Kidney (tissue), 22 donors: ENCODE measurements at places on chromosomes 3 and 15.

DNA sequence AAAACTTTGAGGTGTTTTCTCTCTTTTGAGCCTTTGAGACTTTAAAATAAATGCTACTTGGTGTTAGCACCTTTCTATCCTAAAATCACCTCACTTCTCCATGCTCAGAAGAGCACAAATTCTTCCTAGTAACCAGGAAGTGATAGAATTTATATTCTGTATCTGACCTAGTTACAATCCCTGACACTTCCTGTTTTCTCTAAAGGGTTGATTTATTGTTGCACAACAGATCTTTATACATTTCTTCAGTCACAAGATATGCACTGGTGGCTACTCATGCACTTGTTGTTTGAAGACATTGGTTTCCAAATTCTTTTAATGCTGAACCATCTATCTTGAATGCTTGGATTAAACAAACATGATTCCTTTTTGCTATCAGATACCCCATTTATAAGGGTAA lies 47.2 kb upstream of the CNTN3 start:
- no peak overlapping the region for H3K4me3 ChIP-seq
- H3K4me1 ChIP-seq, result no peaks in the 10 kb centered on the region
- no peak overlapping the region for H3K27ac ChIP-seq
- DNase-seq, result no peak
- H3K36me3 ChIP-seq, result no peaks in the 10 kb centered on the region
- no peaks in the 10 kb centered on the region for H3K27me3 ChIP-seq

DNA sequence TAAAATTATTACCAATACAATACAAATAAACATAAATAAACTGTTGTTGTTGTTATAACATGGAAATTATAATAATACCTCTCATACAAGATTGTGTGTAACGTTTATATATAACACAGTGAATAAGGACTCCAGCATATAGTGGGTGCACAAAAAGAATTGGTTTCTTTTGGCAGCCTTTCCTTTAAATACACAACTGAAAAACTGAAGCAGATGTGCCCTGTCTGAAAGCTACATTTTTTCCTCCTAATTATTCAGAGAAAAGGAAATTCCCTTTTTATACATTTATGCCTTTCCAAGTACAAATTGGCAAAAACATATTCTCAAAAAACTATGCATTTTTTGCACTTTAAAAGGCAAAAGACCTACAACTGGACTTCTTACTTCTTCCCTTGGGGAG lies 928.9 kb upstream of the NR2F2 start:
- no peaks in the 10 kb centered on the region for H3K27me3 ChIP-seq
- no peak overlapping the region for H3K4me3 ChIP-seq
- no peak overlapping the region for H3K27ac ChIP-seq
- DNase-seq, result peak; percentile 77

GRCh38 chr3:32996048-32996754 lies 44.8 kb downstream of the CCR4 start:
- DNase-seq, result no peak
- no peaks in the 10 kb centered on the region for H3K4me1 ChIP-seq
- H3K36me3 ChIP-seq, result peaks cover 3% of the 10 kb centered on the region
- H3K27me3 ChIP-seq, result no peaks in the 10 kb centered on the region
- no peak overlapping the region for H3K4me3 ChIP-seq

- H3K36me3 ChIP-seq, result no peaks in the 10 kb centered on the region
- no peak overlapping the region for H3K4me3 ChIP-seq
- H3K27me3 ChIP-seq, result no peaks in the 10 kb centered on the region
- no peak overlapping the region for H3K27ac ChIP-seq
These were observed 406.1 kb upstream of the ALCAM start for GRCh38 chr3:104960579-104960978.

DNA sequence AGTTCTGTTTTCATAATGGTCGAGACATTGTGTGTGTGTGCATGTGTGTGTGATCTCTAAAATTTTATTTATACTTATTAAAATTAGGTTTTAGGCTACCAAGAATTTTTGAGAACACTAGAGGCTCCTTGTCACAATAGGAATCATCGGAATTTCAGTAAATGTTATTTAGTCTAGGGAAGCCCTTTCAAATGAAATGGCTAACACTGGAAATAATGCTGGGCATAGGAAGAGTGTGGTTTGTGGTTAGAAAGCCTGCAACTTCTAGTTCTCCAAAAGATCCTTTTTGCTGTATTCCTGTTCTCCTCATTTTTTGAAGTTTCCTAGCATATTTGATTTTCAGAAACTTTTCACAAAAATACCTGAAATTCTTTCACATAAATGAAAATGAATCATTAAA lies 92.5 kb upstream of the MBNL1 start:
- DNase-seq, result no peak
- H3K27ac ChIP-seq, result no peak overlapping the region
- H3K4me3 ChIP-seq, result no peak overlapping the region
- H3K4me1 ChIP-seq, result no peaks in the 10 kb centered on the region
- H3K27me3 ChIP-seq, result no peaks in the 10 kb centered on the region
- no peaks in the 10 kb centered on the region for H3K36me3 ChIP-seq
